ENCODE measurements at places on chromosomes 1 and 21.

DNA sequence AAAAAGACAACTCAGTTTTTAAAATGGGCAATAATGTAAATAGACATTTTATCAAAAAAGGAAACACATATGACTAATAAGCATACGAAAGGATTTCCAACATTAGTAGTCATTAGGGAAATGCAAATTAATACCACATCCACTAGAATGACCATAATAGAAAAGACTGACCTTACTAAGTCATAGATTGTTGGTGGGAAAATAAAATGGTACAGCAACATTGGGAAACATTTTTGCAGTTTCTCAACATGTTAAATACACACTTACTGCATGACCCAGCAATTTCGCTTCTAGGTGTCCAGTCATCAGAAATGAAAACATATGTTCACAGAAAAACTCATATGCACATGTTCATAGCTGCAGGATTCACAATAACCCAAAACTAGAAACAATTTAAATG is 29.9 kb upstream of the SLC44A3 start:
- no peak for DNase-seq

DNA sequence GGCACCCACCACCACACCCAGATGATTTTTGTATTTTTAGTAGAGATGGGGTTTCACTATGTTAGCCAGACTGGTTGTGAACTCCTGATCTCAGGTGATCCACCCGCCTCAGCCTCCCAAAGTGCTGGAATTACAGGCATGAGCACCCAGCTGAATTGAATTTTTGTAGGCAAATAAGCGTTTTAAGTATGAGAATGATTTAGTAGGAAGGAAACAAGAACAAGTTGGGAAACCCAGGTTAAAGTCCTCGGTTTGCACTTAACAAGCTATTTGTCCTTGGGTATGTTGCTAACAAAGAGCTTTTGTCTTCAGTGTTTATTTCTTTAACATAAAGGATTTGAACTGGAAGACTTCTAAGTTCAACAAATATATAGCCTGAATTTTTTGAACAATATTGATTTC is 23.9 kb downstream of the BTF3L4 start:
- DNase-seq, result no peak

GRCh38 chr1:71950579-71950978 is 331.8 kb downstream of the NEGR1 start:
- DNase-seq, result no peak

DNA sequence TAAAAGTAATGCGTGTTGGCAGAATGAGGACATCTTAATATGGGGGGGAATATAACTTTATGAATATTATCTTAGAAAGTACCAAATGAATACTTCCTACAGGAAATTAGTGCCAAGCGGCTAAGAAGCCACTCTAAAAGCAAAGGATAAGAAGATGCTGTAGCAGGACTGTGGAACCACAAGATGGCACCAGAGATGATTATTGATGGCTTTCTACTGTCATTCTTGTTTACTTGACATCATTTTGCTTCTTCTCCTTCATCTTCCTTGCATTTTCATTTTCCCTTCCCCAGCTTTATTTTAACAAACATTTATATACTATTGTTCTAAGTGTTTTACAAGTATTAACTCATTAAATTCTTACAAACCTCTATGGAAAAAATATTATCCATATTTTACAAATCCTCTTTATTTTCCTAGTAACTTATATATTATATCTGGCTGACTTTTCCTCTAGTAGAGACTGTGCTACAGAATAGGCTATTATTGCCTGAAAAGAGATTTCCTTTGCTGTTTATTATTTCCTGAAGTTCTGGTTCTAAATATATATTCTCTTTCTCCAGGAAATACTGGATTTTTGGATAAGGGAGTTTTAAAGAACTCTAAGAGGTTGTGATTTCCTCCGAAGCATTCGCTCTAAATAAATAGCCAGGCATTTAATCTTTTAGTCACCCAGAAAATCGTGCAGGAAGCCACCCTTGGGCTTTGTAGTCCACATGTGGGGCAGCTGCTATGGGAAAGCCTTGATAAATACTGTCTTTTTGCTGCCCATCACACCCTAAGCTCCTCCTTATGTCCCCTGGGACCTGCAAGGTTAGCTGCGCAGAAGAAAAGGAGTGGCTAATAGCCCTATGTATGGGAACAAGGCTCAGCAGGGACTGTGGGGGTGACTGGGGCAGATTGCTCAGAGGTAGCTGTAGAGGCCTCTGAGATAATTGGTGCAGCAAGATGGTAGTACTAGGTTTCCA is 69.8 kb downstream of the TPR start:
- peak; percentile 10 for DNase-seq

GRCh38 chr1:183859119-183859518 is 54.2 kb downstream of the RGL1 start:
- no peak for DNase-seq

DNA sequence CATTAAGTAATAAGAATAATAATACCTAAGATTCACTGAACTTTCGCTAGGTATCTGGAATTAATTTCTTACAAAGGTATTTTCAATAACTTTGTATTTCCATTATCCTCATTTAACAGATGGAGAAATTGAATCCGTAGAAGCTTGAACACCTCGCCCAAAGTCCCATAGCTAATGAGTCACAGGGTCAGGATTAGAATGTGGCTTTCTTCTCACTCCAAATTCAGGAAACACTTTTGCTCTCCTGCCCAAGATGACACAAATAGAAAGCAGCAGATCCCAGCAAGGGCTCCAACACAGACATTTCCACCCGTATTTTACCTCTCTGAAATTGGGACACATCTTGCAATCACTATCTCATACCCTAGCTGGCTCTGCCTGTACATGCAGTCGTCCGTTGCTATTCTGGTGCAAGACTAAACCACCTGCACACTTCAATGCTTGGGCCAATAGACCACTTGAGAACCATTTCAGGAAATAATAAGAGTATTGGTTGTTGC is 125.9 kb upstream of the GREM2 start:
- no peak for DNase-seq

GRCh38 chr1:7526196-7526866 is 244.8 kb upstream of the VAMP3 start:
- no peak for DNase-seq

DNA sequence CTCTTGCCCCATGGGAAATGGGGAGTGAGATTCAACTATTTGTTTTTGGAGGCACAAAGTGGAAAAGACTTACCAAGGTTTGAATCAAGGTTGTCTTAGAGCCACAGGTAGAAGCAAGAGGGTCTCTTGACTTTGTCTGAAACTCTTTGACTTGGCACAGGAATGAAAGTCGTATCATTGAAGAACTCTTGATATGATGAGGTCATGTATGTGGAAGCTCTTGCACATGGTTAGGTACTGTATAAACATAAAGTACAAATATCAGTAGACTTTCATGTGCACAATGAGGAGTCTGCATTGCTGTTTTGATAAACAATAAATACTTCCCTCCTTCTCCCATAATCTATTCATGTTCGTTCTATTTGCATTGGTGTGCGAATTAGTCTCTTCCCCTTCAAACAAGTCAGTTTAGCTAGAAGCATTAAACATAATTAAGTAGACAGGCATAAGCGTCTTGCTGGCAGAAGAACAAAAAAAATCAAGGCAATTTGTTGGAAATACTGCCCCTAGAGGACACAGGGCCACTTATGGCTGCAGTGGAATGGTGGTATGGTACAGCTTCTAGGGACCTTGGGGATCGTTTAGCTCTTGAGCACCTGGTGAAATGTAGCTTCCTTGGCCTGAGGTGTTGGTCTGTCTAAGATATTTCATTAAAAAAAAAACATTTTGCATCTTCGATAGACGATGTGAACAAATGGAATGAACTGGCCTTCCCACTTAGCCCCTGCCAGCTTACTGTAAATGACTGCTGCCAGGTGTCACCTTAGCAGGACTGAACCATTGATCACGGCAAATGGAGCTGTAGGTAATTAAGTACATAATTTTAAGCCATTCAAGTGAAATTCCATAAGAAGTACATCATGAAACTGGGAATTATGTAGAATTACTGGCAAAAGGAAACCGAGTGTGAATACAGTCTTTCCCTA is 218.0 kb upstream of the GALNT2 start:
- peak; percentile 22 for DNase-seq

GRCh38 chr21:46214478-46215340 is 13.9 kb downstream of the LSS start:
- DNase-seq, result no peak

GRCh38 chr1:207978441-207978840 is 67.5 kb upstream of the CD34 start:
- no peak for DNase-seq

GRCh38 chr1:109497449-109498160 is 3.7 kb downstream of the CYB561D1 start:
- no peak for DNase-seq

DNA sequence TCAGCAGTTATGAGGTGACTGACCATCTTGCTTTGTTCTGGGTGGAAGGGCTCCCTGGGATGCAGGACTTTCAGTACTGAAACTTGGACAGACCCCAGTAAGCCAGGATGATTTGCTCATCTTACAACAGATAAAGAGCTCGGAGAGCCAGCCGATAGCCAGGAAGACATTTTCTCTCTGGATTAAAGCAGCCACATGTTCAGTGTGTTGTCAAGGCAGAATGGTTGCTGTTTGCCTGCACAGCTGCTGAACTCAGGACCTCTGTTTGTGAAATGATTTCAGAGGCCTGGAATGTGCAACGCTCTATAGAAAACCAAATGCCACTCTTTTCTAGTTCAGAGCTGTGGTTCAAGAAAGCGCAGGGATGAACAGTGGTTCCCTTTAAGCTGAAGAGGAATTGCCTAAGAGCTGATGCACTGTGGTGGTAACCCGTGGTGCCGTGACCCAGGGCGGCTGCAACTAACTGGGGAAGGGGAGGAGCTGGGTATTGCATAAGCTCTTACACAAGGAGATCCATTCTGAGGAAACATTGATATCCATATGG is 40.7 kb downstream of the CASQ2 start:
- DNase-seq, result peak; percentile 43

GRCh38 chr1:59146056-59146455 is 150.8 kb upstream of the FGGY start:
- no peak for DNase-seq

DNA sequence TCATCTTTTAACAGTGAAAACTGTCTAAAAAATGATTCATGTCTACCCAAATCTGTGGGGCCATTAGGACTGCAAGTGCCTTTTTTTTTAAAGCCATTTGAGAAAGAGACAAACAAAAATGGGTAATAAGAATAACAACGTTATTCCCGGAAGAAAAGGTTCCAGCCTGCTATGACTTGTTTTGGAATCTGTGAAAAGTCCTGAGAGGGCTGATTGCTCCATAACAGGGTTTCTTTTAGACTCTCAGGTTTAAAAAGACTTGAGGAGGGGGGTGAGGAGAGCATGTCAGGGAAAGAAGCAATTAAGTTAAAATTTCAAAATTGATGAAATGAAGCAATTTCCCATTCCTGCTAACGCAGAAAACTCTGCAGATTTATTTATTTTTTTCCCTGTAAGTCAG is 56.4 kb downstream of the CACHD1 start:
- DNase-seq, result no peak

GRCh38 chr1:229636042-229636441 is 10.0 kb downstream of the URB2 start:
- no peak for DNase-seq

- no peak for DNase-seq
Measured at GRCh38 chr1:55965981-55966461, 613.3 kb downstream of the PLPP3 start.

DNA sequence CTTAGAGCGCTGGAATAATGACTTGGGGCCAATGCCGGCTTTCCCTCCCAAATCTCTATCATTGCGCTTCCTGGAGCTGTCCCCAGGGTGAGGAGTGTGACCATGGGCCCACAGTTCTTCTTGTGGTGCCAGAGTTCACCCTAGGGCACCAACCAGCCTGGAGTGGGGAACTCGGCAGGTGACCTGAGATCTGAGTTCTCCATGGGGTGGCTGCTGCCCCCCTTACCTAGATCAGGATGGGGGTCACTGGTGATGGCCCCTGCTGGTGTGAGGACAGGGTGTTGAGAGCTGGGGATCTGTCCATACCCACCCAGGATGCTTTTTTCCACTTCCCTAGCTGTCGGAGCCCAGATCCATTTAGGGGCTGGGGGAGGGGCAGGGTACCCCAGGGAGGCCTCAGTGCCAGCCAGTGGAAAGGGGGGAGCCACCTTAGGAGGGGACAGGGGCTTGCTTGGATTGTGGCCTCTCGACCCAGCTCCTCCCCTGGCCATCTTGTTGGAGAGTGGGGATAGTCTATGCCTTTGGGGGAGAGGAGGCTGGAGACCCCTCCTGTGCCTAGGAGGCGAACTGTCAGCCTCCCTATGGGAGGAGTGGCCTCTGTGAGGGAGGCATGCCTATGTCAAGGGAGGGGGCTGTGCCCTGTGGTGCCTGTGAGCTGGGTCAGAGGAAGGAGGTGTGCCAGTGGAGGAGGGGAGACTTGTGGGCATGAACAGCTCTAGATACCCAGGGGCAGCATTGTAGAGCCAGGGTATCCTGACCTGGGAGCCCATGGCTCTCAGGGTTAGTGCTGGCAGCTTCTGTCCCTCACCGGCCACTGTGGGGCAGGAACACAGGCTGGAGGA is 1.7 kb downstream of the FOXO6 start:
- DNase-seq, result no peak

DNA sequence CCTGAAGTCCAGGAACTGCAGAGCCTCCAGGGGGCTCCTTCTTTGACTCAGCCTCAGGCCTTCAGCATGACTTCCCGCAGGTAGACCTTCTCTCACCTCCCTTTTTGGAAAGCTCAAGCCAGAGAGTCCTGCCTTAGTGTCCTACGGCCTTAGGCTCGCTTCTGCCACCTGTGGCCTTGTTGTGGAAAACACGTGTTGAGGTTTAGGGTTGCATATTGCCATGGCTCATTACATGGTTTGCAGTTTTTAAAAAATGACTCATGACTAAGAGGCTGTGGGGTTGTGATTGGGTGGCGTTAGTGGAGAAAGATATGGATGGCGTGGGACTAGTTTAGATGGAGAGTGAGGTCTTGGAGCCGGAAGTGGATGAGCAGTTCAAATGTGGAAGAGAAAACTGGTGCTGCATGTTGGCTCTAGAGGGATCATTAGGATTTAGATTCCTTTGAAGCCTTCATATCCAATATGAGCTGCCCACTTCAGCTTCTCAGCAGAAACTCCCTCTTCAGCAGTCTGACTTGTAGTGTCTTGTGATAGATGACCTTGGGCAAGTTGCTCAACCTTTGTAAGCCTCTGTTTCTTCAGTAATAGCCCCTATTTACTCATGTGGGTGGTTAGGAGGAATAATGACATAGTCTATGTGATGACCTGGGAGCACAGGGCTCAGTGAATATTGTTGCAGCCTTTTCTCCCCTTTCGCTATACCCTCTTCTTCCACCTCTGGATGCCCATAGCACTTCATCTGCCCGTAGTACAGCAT is 6.5 kb upstream of the FGGY start:
- DNase-seq, result peak; percentile 54

DNA sequence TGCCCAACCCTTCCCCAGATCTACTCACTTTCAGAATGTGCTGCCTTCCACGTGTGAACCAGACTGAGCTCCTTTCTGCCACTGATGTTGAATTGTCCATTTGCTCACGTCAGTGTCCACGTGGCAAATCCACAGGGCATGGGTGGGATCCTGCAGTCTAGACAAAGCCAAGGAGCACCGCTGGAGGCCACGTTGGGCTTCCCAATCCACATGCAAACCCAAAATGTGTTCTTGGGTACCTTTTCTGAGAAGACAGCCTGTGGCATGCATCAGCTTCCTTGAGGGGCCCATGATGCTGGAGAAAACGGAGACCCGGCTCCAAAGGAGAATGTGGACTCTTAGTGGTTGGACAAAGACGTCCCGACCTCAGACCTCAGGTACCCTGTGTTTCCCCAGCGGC is 87.6 kb downstream of the PDE9A start:
- DNase-seq, result no peak
